Activated T-cell treated with anti-CD3 and anti-CD28 coated beads, Interleukin-2, amount 50 U/mL, for 72 hours (primary cell): ENCODE measurements at places on chromosomes 16 and 17. TPM values are rescaled to one million over a fixed set of nuclear protein-coding genes. Genes with fewer than 3 reads are reported as not detected.

DNA sequence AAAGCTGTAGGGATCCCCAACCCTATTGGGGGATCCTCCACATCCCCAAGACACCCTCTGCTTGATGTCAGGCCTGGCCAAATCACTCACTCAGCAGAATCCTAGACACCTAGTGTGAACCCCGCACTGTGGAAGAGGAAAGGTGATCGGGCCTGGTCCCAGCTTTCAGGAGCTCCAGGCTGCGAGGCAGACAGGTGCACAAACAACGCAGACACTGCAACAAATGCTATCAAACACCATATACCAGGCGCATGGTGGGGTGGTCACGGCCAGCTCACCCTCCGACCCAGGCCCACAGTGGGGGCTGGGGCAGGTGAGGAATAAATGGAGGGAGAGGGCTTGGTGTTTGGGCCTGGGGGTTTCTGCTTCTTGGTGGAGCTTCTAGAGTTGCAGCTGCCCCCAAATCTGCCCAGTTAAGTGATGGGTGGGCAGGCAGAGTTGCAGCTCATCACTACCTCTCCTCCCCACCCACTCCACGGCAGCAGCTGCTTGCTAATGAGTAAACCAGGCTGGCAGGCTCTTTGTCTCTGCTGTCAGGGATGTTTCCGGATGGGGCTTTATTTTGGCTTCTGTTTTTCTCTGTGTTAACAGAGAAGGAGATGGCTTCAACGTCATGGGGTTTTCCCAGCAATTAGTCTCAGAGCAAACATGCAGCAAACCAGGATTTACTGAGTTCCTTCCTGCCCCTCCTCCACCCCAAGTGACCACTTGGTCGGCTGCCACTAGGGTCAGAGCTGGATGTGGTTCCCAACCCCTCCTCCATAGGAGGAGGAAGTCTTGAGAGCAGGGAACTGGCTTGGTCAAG is 46.6 kb downstream of the PECAM1 start:
- H3K4me3 ChIP-seq = peak overlapping the region; percentile 24
- H3K4me1 ChIP-seq = peaks cover 33% of the 10 kb centered on the region
- peak overlapping the region; percentile 47 for H3K27ac ChIP-seq
- no peaks in the 10 kb centered on the region for H3K27me3 ChIP-seq

GRCh38 chr16:85270374-85270773 is 158.1 kb upstream of the CIBAR2 start:
- H3K27ac ChIP-seq = no peak overlapping the region
- no peak for DNase-seq
- no peak overlapping the region for H3K4me3 ChIP-seq
- no peaks in the 10 kb centered on the region for H3K4me1 ChIP-seq
- no peaks in the 10 kb centered on the region for H3K27me3 ChIP-seq

DNA sequence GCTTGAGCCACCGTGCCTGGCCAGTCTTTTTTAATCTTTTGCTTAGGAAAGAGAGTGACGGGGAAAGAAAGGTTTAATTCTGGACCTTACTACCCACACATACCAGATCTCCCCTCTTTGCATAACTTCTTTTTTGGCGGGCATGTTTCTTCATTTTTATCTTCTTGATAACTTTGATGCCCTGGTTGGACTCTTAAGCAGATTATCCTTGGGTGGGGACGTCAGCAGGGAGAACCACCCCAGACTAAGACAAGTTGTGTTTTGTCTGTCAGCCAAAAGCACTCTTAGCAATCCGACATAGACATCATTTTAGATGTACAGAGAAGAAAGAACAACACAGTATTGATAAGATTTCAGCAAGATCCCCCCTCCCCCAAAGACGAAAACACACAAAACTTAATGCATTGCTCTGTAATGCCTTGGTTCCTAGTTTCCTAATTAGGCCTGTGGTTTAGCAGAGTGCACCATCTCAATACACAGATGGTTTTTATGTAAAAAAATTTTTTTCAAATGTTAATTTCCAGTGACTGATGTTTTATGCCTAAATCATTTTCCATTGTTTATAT is 99.9 kb downstream of the MSI2 start:
- peak overlapping the region; percentile 32 for H3K27ac ChIP-seq
- no peaks in the 10 kb centered on the region for H3K27me3 ChIP-seq
- no peak for DNase-seq
- peak overlapping the region; percentile 33 for H3K4me3 ChIP-seq
- peaks cover 55% of the 10 kb centered on the region for H3K4me1 ChIP-seq

- no peaks in the 10 kb centered on the region for H3K27me3 ChIP-seq
- no peak overlapping the region for H3K4me3 ChIP-seq
- no peaks in the 10 kb centered on the region for H3K36me3 ChIP-seq
- DNase-seq = no peak
- no peaks in the 10 kb centered on the region for H3K4me1 ChIP-seq
Observed at GRCh38 chr17:73748508-73748907, 104.3 kb upstream of the SDK2 start.

- peak overlapping the region; percentile 30 for H3K4me3 ChIP-seq
- H3K27me3 ChIP-seq = peaks cover 75% of the 10 kb centered on the region
- H3K36me3 ChIP-seq = no peaks in the 10 kb centered on the region
Observed at GRCh38 chr16:23753908-23754593, 775 bp upstream of the CHP2 start.

DNA sequence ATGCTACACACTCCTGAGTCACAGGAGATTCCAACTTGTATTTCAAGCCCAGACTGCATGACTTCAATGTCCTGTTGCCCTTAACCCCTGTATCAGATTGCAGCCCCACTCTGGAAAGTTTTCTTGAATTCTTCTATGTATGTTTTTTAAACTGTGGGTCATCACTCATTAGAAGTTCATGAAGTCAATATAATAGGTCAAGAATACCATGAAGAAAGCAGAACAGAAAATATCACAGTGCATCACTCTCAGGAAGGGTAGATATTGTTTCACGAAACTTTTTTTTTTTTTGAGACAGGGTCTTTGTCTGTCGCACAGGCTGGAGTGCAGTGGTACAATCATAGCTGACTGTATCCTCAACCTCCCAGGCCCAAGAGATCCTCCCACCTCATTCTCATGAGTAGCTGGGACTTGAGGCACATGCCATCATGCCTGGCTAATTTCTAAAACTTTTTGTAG is 20.5 kb downstream of the PRKCB start:
- H3K4me3 ChIP-seq = no peak overlapping the region
- peaks cover 88% of the 10 kb centered on the region for H3K4me1 ChIP-seq
- no peak overlapping the region for H3K27ac ChIP-seq
- DNase-seq = no peak
- H3K27me3 ChIP-seq = no peaks in the 10 kb centered on the region

PTGES3L gene
- total RNA-seq = 0.95 TPM

CDH11 gene
- total RNA-seq = not detected

FBXO39 gene
- not detected for total RNA-seq

DNA sequence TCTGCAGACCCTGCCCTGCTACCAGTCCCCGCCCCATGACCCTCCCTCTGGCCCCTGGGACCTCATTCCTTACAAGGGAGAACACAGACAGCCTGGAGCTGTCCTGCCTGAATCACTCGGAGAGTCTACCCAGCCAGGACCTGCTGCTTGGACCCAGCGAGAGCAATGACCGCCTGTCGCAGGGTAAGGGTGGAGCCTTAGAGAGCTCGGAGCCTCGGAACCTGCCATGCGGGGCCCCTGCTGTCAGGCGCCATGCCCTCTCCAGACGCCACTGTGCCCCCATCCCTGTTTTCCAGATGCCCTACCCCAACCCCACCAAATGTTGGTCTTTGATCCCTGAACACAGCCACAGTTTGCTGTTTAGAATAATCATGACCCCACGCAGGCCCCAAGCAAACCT is 5.6 kb downstream of the SH2B1 start:
- no peaks in the 10 kb centered on the region for H3K27me3 ChIP-seq
- no peak for DNase-seq
- H3K4me3 ChIP-seq = no peak overlapping the region
- peaks cover 15% of the 10 kb centered on the region for H3K4me1 ChIP-seq

GRCh38 chr16:8888951-8889892 is 7.1 kb downstream of the LITAFD start:
- no peaks in the 10 kb centered on the region for H3K36me3 ChIP-seq
- H3K4me1 ChIP-seq = peaks cover 26% of the 10 kb centered on the region

ZNF200 gene
- 15.5 TPM for total RNA-seq

NDUFB10 gene
- total RNA-seq = 69.3 TPM
